T47D (cell line): ENCODE measurements at places on chromosomes 11 and 22.

DNA sequence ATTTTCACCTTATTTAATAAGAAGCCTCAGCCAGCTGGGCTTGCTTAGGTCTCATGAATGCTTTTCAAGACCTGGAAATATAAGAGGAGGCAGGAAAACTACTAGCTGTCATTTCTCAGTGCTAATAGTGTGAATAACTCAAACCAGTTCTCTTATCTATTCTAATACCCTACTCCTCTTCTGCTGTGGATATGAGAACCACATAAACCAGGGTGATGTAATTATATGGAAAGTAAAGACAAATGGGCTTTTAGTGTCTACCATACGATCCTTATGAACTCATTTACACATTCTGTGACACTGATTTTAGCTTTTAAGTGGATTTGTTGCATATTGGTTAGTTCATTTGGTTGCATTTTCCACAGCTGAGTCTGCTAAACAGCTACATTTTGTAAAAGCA is 8.6 kb downstream of the PDGFD start:
- no peak for DNase-seq

DNA sequence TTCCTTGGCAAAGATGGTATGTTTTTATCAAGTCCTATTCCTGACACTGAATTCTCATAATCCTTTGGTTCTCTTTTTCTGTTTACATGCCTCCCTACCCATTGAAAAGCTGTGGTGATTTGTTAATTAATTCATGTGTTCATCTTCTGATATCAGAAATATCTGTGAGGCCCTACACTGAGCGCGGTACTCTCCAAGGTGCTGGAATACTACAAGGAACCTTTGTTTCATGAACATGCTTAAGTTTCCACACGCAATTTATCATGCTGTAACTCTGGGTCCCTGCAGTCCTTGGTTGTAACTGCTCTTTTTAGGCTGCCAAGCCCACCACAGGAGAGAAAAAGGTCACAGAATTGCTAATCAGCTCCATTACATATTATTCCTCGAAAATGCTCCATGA is 331.8 kb downstream of the FAT3 start:
- DNase-seq, result peak; percentile 80

DNA sequence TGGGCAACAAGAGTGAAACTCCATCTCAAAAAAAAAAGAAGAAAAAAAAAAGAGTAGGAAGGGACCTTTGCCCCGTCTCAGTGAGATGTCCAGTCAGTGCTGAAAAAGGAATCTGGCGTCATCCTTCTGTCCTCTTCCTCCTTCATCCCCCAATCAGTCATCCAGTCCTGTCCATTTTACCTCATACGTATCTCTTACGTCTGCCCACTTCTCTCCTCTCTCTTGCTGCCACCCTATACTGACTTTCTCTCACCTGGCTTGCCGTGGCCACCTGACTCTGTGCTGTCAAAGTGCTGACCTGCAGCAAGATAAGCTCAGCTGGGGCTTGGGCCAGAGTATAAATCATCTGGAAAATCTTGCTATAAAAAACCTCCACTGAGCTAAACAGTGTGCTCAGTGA is 13.6 kb downstream of the SEPTIN3 start:
- no peak for DNase-seq

- DNase-seq, result no peak
These were observed 12.5 kb downstream of the CCND1 start for GRCh38 chr11:69653406-69653960.

- DNase-seq, result no peak
These were observed 415.1 kb downstream of the SOX6 start for GRCh38 chr11:15941206-15941770.

GRCh38 chr11:45993531-45994001 is 71.1 kb downstream of the LARGE2 start:
- no peak for DNase-seq

- peak; percentile 8 for DNase-seq
These were observed 47.5 kb upstream of the SCUBE2 start for GRCh38 chr11:9138612-9139579.

- no peak for DNase-seq
These were observed 85.0 kb downstream of the CD44 start for GRCh38 chr11:35223991-35224390.

DNA sequence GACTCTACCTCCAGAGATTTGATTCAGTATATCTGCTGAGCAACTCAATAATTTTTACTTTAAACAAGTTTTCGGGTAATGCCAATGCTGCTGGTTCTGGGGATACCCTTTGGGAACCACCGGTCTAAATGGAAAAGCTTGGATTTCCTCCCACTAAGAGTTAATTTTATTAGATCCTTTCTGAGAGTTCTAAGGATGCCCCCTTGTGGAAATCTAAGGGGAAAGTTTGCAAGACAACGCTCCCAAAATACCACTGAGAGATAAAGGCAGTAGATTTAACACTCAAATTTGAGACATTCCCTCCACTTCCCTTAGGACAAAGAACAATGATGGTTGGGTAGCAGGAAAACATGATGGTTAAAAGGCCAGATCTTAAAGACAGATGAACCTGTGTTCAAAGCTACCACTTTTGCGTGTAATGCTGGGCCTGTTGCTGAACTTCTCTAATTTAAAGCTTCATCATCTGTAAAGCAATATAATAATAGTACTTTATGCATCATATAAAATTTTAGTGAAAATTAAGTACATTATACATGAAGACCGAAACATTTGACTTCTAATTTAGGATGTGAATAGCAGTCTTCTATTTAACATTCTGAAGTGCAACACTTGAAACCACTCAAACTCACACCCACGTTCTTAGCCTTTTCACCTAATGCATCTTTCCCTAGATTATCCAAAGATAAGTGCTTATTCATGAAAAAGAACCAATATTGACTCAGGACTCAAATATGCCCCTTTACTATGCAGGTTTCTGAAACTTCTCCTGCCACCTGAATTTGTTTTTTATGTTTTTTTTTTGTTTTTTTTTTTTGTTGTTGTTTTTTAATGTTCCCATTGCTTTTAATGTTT is 110.1 kb upstream of the LUZP2 start:
- peak; percentile 7 for DNase-seq

DNA sequence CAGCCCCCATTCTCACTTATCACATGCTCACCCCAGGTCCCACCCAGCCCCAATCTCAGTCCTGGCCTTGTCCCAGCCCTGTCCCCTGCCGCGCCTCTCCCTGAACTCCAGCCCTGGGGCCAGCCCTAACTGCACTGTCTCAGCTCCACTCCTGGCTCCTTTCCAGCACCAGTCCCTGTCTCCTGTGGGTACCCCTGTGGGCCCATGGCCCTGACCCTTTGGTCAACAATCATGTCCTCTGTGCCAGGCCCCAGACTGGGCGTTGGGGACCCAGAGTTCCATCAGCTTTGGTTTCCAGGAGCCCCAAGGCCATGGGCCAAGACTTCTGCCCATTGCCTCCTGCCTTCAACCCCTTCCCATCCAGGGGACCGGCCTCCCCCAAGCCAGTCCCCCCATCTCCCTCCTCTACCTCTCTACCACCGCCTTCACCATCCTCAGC is 757 bp downstream of the SPI1 start:
- DNase-seq, result no peak

GRCh38 chr22:26667140-26667539 is 9.8 kb downstream of the MIAT start:
- DNase-seq, result no peak

DNA sequence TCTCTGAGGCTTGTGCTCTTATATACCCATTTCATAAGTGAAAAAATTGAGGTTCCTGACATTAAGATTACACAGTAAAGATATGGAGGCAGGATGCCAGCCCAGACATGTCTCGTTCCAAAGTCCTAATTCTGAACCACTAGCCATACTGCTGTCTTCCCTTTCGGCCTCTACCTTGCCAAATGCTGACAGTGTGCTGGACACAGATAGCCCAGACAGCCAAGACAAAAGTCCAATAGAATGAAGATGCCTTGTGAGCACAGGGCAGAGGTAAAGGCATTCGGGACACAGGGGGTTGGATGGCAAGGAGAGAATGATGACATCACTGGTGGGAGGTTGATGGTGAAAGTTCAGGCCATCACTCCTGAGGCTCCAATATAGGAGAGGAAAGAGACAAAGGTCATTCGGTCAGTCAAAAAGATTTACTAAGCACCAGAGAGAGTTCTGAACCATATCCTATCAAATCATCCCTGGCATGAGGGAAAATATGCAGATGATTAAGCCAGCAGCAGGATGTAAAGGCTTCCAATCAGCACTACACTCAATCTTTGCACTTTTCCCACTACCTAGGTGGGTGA is 174.0 kb upstream of the MTMR2 start:
- DNase-seq, result no peak

GRCh38 chr11:59866397-59866796 is at the start of gene TCN1:
TSS of gene TCN1 (minus strand) at chr11:59866487. CDS start at chr11:59866470, 17 bp downstream.
- DNase-seq, result peak; percentile 73

DNA sequence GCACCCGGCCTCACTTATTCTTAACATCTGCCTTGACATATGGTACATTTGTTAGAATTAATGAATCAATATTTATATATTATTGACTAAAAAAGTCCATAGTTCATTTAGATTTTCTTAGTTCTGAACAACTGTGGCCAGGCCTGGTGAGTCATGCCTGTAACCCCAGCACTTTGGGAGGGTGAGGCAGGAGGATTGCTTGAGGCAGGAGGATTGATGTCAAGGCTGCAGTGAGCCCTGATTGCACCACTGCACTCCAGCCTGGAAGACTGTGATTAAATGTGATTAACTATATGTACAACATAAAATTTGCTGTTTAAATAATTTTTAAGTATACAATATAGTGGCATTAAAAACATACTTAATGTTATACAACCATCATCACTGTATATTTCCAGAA is 5.6 kb downstream of the UVRAG start:
- DNase-seq, result no peak

DNA sequence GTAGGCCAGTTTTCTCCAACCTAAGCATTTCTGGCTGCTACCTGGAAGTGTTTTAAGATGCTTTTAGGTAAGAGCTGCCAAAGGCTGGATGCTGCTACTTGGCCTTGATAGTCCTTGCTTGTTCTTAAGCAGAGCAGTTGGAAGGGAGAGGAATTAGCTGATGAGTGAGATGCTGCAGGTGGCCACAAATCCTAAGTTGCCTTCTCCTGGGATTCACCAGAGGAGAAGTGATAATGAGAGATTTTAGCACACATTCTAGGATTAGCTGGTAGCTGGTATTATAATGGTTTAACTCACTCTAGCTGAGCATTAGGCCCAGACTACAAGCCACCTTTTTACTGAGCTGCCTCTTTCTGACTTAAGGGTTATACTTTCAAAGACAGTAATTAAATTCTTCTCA is 442.9 kb upstream of the RAG2 start:
- DNase-seq, result no peak

DNA sequence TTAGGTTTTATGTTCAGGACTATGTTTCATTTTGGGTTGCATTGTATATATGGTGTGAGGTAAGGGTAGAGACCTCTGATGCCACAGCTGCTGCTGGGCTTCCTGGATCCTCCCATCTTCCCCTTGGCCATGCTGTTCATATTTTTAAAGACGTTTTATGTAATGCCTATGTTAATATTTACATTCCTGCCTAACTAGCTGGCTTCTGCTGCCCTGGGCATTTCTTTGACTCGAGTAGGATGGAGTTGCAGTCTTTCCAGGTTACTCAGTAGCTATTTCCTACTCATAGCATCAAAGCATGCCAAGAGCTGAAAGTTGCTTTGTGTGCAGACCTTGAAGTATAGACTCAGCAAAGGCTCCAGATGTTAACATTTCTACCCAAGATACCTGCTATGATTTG is 220.5 kb upstream of the CADM1 start:
- DNase-seq, result peak; percentile 94

- no peak for DNase-seq
These were observed 14.4 kb upstream of the UPK3A start for GRCh38 chr22:45270095-45271020.

DNA sequence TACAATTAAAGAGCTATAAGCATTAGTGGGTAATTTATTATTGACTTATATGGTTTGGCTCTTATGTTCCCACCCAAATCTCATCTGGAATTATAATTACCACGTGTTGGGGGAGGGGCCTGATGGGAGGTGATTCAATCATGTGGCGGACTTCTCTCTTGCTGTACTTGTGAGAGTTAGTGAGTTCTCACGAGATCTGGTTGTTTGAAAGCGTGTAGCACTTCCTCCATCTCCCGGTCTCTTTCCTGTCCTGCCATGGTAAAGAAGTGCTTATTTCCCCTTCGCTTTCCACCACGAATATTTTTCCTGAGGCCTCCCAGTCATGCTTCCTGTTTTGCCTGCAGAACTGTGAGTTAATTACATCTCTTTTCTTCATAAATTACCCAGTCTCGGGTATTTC is 28.1 kb upstream of the CHORDC1 start:
- no peak for DNase-seq

GRCh38 chr11:123483466-123483865 is 53.4 kb downstream of the GRAMD1B start:
- no peak for DNase-seq

- no peak for DNase-seq
These were observed 44.2 kb downstream of the SHANK2 start for GRCh38 chr11:71208011-71208774.

- DNase-seq, result no peak
These were observed 304.8 kb upstream of the ISX start for GRCh38 chr22:34761111-34761510.

DNA sequence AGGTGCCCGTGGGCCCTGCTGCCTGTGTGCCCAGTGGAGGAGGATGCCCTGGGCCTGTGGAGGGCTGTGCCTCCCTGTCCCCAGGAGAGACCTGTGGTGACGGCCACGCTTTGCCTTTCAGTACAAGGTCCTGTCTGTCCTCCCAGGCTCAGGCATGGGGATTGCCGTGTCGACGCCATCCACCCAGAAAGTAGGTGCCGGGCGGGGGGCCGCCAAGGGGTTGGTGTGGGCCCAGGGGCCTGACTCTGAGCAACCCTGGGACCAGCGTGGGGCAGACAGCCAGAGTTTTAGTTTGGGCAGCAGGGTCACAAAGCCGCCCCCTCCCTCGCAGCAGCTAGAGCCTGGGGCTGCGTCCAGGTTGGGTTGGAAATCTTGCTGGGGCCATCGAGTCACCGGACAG is 56.3 kb downstream of the GRAMD4 start:
- no peak for DNase-seq

- DNase-seq, result no peak
These were observed 7.7 kb upstream of the OMP start for GRCh38 chr11:77094841-77095365.

DNA sequence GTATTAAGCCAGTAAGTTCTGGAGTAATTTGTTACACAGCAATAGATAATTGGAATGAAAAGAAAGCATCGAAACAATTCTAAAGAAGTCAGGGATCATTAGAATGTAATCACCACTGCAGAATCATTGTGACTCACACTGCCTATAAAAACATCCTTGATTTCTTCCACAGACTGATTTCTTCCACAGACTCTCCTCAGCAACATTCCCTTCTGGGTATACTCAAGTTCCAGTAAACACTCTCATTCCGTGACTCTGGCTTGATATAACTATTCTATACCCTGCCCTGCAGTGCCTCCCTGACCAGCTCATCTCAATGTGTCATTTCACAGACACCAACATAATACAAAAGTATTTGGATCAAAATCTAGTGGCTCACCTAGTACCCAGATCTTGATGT is 120.5 kb downstream of the BBOX1 start:
- no peak for DNase-seq
